Stimulated activated CD4-positive, alpha-beta T cell treated with anti-CD3 and anti-CD28 coated beads, Interleukin-12 subunit alpha, Interleukin-12 subunit beta, amount 100 ng/mL, for 24 hours (primary cell): ENCODE measurements at places on chromosomes 2 and 18.

DNA sequence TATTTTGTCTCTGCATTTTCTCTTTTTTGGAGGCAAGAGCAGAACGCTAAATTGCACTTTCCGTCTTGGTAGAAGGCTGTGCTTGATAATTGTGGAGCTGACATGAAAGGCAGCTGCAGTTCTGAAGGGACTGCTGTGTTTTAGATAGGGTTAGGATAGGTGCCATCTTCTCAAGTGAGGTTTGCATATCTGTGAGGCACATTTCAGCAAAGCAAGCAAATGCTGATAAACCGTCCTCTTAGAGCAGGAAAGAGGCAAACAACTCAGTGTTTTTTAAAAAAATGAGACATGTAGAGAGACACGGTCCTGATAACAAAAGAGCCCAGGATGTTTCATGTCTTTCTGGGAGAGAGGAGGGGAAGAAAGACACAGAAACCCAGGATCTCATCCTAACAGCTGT is 217.7 kb downstream of the SOCS6 start:
- DNase-seq, result no peak

- no peak for DNase-seq
Observed at GRCh38 chr2:21715887-21716286, 592.1 kb downstream of the TDRD15 start.

- DNase-seq, result no peak
Observed at GRCh38 chr18:69414184-69414583, 13.5 kb downstream of the DOK6 start.

- DNase-seq, result no peak
Observed at GRCh38 chr2:174774886-174775285, 10.6 kb upstream of the CHRNA1 start.

DNA sequence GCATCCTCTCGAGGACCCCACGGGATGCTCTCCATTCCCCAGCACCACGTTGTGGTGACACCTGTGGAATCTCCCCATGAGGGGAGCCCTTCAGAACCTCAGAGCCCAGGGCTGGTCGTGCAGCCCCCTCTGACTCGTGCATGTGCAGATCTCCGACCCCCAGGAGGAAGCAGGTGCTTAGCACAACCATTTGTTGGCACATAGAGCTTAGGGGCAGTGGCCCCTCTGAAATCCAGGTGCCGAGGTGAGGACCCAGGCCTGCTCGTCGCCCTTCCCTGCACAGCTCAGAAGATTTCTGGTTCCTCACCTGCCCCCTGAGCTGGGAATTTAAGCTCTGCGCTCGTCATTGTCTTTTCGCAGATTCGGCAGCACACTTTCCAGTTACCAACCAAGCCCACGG is 1.3 kb upstream of the OTOS start:
- no peak for DNase-seq

- DNase-seq, result no peak
Observed at GRCh38 chr18:48884771-48885170, 66.0 kb downstream of the SMAD7 start.
